ENCODE measurements at places on chromosomes 6 and 20.

- DNase-seq, result no peak
Observed at GRCh38 chr6:142189057-142189456, 42.0 kb downstream of the VTA1 start.

- no peak for DNase-seq
Observed at GRCh38 chr20:1651268-1652058, 6.1 kb downstream of the SIRPG start.

DNA sequence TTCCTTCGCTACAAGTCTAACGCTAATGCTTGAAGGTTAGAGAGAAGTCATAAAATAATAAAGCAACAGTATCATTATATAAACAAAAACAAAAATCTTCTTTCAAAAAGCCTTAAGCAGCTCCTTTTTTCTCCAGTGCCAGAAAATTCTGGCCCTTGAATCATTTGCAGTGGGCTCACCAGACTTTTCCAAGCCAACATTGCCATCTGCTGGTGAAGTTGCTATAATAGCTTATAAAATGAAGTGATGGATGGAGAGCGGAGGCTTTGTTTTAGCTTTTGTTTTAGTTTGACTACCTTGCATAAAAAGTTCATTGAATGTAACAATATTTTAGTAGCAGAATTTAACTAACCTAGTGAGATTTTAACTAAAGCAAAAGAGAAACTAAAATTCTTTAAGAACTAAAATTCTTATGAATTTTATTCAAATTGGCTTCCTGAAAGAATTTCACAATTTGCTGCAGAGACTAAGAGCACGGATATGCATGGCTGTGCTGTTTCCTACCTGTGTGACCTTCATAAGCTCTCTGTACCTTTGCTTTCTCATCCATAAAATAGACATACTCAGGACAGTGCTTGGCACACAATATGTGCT, 44.8 kb upstream of the SLC2A12 start:
- DNase-seq, result peak; percentile 34

- no peak for DNase-seq
Observed at GRCh38 chr6:36319436-36319762, 17.3 kb downstream of the BNIP5 start.

DNA sequence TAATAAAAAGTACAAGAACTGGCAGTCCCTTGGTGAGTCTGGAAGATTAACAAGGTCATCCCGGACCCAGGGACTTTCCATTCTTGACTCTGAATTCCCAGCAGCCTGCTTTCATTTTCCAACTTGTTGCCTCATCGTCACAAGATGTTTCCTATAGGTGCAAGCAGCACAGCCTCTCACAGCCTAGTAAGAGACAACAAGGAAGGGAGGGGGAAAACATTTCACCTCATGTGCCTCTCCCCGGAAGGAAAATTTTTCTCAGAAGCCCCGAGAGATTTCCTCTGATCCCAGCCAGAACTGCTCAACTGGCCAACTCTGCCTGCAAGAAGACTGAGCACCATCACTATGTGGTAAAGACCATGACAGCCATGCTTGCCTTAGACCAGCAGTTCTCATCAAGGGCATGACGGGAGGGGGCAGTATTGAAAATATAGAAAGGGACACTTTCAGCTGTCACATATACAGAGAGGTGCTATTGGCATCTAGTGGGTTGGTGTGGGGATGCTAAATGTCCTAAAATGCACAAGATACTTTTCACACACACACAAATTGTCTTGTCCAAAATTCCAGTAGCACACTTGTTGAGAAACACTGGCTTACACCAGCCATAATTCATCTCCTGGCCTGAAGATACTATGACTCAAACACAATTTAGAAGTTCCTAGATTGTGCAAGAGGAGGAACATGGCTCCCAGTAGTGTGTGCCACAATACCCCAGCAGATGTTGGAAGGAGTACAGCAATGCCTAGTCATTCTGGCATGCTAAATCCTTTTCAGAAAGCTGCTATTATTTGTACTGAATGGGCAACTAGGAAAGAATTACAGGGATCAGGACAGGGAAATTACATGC, 10.8 kb upstream of the WTAP start:
- DNase-seq, result no peak

DNA sequence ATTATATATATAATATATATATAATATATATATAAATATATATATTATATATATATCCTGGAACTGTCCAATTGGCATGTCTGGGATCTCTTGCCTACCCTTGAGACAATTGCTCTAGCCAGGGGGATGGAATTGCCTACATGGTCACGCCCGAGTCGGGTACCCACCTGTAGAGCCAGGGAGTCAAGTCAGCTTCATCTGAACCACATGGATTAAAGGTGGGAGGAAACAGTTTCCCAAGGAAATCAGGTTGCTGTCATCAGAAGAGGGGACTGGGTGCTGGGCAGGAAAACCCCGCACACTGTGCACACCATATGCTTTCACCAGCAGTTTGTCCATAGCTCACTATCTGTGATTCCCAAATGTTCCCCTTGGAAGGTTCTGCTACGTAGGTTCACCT, 252.5 kb upstream of the NOX3 start:
- no peak for DNase-seq

DNA sequence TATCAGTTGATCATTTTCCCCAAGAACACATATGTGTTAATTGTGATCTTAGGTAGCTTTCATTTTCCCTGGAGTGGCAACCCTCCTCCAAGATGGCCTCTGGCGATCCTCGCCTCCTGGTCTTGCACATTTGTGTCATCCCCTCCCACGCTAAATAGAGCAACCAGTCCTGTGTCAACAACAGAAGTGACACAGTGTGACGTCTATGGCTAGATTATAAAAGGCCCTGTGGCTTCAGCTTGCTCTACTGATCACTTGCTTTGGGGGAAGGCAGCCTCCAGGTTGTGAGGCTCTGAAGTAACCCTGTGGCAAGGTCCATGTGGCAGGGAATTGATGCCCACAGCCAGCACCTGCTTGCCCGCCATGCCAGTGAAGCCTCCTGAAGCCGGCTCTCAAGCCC, 30.6 kb upstream of the PPP1R14C start:
- no peak for DNase-seq

DNA sequence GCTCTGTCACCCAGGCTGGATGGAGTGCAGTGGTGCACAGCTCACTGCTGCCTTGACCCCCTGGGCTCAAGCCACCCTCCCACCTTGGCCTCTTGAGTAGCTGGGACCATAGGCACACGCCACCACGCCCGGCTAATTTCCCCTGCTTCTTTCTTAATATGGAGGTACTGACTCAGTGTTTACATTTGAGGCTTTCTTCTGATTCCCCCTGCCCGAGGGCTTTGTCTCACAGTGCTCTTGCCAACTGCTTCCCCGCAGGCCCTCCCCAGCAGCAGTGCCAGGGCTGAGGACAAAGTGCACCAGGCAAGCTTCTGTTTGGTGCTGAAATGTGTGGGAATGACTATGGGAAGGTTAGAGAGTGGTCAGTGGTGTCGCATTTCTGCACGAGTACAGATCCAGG, 34.8 kb downstream of the NR2E1 start:
- no peak for DNase-seq

DNA sequence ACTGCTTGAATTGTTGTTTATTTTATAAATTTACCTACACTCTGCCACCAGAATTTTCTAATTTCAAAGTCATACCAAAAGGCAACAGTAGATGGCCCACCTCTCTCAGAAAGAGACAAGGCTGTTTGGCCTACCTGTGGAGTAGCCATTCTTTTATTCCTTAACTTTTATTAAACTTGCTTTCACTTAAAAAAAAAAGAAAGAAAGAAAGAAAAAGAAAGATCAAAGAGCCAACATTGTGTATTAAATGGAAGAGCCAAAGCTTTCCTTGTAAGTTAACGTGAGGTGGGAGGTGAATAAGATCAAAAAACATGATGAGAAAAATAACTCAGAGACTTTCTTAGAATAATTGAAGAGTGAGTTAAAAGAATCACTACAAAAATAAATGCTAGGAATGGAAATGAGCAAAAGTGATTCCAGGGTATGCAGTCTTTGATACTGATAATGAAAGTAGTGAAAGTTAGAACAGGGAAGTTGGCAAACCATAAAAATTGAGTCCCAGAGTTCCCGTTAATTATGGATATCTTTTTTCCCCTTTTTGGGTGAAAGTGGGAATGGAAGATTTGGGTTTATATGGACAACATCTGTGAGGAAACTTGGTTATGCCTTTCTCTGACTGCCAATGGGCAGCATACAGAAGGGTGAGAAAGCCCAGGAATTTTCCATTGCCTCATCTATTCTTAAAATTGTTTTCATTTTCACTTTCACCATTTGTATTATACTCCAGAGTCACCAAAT, 35.9 kb upstream of the MYB start:
- no peak for DNase-seq

DNA sequence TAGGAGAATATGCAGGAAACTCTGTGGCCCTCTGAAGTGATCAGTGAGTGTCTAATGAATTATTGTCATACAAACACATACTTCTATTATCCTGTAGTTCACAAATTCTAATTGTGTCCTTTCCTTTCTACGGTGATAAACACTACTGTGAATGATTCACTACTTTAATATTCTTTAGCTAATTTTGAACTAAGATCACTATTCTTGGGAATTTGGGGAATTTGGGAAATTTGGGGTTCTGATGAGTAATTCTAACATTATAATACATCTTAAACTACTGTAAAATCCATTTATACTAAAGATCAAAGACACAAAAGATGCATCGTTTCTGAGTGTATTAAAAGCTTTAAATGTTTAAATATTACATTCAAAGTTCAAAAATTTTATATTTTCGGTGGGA, 1287.2 kb upstream of the CITED2 start:
- DNase-seq, result no peak

DNA sequence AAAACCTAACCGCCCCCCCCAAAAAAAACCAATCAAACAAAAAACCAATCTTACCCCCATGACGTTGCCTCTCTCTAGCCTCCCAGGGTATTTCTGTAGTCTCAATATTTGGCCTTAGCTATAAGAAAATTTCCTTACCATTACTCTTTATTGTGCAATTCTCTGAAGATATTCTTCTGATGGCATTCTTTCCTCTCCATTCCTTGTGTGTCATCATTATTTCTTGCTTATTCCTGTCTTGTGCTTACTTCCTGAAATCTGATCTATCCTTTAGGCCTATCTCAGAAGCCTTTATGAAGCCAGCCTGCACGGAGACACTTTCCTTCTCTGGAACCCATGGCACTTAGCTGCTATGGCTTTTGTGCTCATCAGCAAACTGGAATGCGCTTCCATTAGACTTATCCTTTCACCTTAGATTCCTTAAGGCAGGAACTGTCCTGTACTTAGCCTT, 65.9 kb upstream of the DDR1 start:
- DNase-seq, result no peak

- no peak for DNase-seq
Observed at GRCh38 chr6:113433335-113433991, 423.7 kb upstream of the MARCKS start.

- DNase-seq, result no peak
Observed at GRCh38 chr20:11101696-11102095, 427.9 kb upstream of the JAG1 start.

GRCh38 chr6:134680021-134680420, 269.9 kb downstream of the ALDH8A1 start:
- DNase-seq, result no peak

- no peak for DNase-seq
Observed at GRCh38 chr6:25192590-25193459, 86.3 kb upstream of the CARMIL1 start.

DNA sequence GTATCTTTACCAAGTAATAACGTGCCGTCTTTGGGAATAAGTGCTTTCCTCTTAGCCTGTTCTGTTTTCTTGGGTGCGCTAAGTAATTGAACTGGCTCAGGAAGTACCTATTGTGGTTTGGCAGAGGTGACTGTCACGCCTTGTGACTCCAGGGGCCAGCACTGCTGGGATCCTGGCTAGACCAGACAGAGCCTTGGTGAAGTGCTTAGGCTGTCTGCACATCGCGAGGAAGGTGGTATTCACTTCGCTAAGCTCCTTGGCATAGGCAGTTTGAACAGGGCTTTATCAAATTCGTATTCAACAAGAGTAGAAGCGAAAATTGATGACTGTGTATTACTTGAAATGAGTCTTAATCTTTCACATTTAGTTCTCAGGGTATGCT, 17.6 kb downstream of the PRDM1 start:
- DNase-seq, result no peak

DNA sequence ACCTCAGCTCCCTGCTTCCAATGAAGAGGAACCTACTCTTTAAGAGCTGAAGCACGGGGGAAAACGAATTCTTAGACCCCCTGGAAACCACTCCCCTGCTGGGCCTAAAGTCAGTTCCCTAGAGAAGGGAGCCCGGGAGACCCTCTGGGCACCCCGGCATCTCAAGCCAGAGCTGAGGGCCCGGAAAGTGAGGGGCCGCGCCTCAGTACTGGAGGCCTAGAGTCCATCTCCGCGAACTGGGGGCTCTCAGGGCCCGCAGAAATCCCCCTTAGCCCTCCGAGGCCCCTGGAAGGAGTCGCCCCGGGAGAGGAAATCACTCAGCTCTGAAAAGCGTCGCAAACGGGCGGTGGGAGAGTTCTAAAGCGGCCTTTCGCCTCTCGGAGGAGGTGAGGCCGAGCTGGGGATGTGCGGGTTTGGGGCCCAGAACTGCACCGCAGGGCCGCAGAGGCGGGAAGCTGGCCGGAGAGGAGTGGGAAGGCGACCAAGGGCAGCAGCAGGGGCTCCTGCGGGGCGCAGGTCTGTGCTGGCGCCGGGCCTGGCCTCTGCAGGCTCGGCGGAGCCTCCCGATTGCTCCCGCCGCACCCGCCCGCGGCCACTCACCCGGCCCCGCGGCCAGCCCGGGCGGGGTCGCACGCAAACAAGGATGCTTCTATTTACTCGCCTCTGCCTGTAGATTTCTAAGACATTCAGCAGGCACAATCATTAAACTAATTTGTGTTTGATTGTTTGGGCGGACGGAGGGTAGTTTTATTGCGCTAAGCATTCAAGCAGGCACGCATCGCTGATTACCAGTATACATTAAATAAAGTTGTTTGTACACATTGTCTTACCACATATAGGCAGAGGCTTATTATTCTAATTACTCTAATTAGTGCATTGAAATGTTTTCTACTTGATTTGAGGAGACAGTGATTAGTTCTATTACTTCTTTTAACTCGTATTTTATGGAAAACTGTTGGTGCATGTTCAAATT, 9.2 kb downstream of the POU3F2 start:
- no peak for DNase-seq

- no peak for DNase-seq
Observed at GRCh38 chr6:115668211-115668610, 392.5 kb downstream of the FRK start.

GRCh38 chr6:43009124-43009523, 4.6 kb downstream of the MEA1 start:
- no peak for DNase-seq

GRCh38 chr20:19909725-19910124, 107.4 kb upstream of the NAA20 start:
- DNase-seq, result no peak

GRCh38 chr20:5608442-5609161, 141.6 kb upstream of the SHLD1 start:
- DNase-seq, result no peak

All from C1 segment of cervical spinal cord (tissue), 14 donors.